ENCODE measurements at places on chromosomes 4 and X.

DNA sequence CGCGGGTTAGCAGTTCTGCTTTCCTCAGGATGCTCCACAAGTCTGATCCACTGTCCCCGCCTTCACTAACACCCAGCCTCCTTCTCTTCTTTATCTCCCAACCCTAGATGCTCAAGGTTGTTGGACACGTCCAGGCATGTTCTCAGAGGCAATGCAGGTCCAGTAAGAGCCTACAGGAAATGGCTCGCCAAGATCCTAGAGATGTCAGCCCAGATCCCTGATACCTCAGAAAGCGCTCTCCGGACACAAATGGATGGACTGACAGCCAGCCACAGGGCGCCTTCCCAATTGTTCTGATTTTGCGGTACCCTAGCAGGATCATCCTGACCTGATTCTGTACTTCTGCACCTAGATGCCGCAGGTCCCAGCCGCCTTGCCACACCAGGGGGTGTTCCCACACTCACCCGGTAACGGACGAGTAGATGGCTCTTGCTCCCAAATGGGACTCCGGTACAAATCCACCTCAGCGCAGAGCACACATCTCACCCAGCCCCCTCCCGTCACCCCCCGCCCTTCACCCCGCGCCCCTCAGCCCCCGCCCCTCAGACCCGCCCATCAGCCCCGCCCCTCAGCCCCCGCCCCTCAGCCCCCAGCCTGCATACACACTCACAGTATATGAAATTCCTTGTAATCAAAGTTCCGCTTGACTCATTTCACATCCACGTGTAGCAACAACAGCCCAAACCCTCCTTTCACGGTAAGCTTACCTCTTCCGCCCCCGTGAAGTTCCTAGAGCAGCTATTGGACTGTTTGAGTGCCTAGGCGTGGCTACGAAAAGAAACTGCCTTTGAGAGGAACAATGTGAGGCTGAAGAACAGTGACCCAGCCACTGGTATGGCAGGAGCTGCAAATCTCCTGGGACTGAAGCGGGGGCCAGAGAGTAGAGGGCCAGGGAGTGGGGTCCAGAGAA lies at the start of gene EDA2R:
EDA2R (minus strand) TSS at position 488 of the 910 bp plus-strand sequence. CDS start 23,058 bp downstream, outside the sequence.
- peak; percentile 25 for DNase-seq

DNA sequence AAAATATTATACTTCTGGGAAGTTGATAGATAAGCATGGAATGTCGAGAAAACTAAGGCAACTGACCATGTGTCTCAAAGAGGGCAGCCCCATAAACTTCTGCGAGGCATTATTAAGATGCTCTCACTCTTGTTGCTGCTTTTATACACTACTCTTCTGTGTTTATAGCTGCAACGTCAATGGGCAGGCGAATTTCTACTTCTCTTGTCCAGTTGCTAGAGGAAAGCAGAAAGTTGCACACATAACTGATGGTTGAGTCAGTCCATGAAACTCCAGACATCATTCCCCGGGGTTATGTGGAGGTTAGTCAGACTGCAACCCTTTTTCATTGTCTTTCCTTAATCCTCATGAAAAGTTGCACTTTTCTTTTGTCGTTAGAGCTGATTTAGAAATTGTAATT lies 39.8 kb downstream of the VCX3B start:
- no peak for DNase-seq

GRCh38 chr4:106315476-106315967 lies 487 bp downstream of the TBCK start:
- DNase-seq, result peak; percentile 68

- no peak for DNase-seq
Observed at GRCh38 chr4:115149106-115149505, 35.7 kb upstream of the NDST4 start.

GRCh38 chr4:143406523-143406922 lies 69.8 kb downstream of the GAB1 start:
- DNase-seq, result peak; percentile 19

Measured in activated T-cell treated with anti-CD3 and anti-CD28 coated beads, Interleukin-2, amount 50 U/mL, for 48 hours (primary cell).